ENCODE measurements at places on chromosomes 2 and 18. TPM values are rescaled to one million over a fixed set of nuclear protein-coding genes. Genes with fewer than 3 reads are reported as not detected.

The SMCHD1 gene
- 85.1 TPM for total RNA-seq

The RAX gene
- total RNA-seq, result not detected

The MALL gene
- total RNA-seq, result 0.35 TPM

The CERKL gene
- total RNA-seq, result 0.06 TPM

- DNase-seq, result no peak
- no peaks in the 10 kb centered on the region for H3K36me3 ChIP-seq
- no peak overlapping the region for H3K27ac ChIP-seq
- peaks cover 19% of the 10 kb centered on the region for H3K27me3 ChIP-seq
- H3K4me3 ChIP-seq, result no peak overlapping the region
- no peaks in the 10 kb centered on the region for H3K4me1 ChIP-seq
Observed at GRCh38 chr2:120873958-120874887, 138.6 kb downstream of the GLI2 start.

GRCh38 chr2:115422004-115422634 is 979.7 kb downstream of the DPP10 start:
- H3K4me1 ChIP-seq, result no peaks in the 10 kb centered on the region
- no peak overlapping the region for H3K4me3 ChIP-seq
- no peak for DNase-seq
- no peaks in the 10 kb centered on the region for H3K27me3 ChIP-seq

The GLI2 gene
- total RNA-seq, result not detected

- no peak overlapping the region for H3K4me3 ChIP-seq
- no peak for DNase-seq
- H3K27ac ChIP-seq, result no peak overlapping the region
- no peaks in the 10 kb centered on the region for H3K36me3 ChIP-seq
- no peaks in the 10 kb centered on the region for H3K27me3 ChIP-seq
Observed at GRCh38 chr2:215787025-215787424, 226.3 kb downstream of the MREG start.
